ENCODE measurements at places on chromosomes 5 and 9. TPM values are rescaled to one million over a fixed set of nuclear protein-coding genes. Genes with fewer than 3 reads are reported as not detected.

INIP gene
- total RNA-seq, result 15.1 TPM

VCAN gene
- total RNA-seq, result 323 TPM

ZNF658 gene
- total RNA-seq, result 1.2 TPM

C9orf152 gene
- not detected for total RNA-seq

DDX4 gene
- not detected for total RNA-seq

LVRN gene
- total RNA-seq, result 0.58 TPM

CDKN2B-AS1 gene
- not detected for total RNA-seq

KCNV2 gene
- total RNA-seq, result not detected

IL6ST gene
- total RNA-seq, result 61.6 TPM

IFNA1 gene
- not detected for total RNA-seq

MAMDC4 gene
- total RNA-seq, result 4.8 TPM

NEUROG1 gene
- not detected for total RNA-seq

Measured in epithelial cell of proximal tubule (primary cell).